Esophagus squamous epithelium (tissue), 5 donors: ENCODE measurements at places on chromosomes 6 and 20.

- DNase-seq, result no peak
Observed at GRCh38 chr6:136987526-136987925, 57.2 kb downstream of the IL20RA start.

- no peak for DNase-seq
Observed at GRCh38 chr6:49849213-49849907, 17.0 kb downstream of the CRISP1 start.

DNA sequence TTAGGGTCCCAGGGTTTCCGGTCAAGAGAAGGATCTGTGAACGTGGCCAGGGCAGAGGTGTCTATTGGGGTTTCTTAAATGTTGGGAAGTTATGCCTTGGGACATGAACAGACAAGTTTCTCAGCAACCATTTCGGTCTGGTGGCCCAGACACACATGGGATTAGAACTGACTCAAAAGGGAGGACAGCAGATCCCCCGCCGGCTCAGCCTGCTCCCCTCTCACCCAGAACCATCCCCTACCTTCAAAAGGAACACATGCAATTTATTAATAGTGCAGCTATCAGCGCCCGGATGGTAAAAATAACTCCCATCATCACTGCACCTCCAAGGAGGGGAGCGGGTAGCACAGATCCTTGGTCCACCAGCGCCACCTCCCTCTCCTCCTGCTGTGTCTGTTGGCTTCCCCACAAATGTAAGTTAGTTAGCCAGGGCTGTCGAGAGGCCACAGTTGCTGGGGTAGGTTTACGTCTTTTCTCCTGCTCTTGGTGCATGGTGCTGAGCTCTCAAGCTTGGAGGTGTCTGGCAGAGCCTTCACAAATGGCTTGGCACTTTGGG, 77.1 kb downstream of the TRAM2 start:
- no peak for DNase-seq

DNA sequence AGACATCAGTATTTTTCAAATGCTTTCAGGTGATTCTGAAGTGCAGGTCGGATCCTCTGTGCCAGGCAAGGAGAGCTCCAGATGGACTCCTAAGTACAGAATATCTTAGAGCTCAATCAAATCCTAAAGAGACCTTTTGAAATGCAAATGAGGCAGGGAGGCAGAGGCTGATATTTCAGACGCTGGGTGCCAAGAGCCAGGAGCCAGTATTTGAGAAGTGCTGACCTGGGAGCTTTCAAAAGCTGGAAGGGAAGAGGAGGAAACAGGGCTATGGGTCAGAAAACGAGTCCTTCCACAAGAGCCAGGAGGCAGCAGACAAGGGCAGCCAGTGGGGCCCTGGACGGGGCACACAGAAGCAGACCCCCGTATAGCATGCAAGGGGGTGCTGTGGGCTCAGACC, 46.1 kb upstream of the DSN1 start:
- no peak for DNase-seq

- no peak for DNase-seq
Observed at GRCh38 chr6:4568138-4568537, 208.1 kb upstream of the CDYL start.

- DNase-seq, result no peak
Observed at GRCh38 chr20:31956556-31957526, 5.0 kb upstream of the PDRG1 start.

DNA sequence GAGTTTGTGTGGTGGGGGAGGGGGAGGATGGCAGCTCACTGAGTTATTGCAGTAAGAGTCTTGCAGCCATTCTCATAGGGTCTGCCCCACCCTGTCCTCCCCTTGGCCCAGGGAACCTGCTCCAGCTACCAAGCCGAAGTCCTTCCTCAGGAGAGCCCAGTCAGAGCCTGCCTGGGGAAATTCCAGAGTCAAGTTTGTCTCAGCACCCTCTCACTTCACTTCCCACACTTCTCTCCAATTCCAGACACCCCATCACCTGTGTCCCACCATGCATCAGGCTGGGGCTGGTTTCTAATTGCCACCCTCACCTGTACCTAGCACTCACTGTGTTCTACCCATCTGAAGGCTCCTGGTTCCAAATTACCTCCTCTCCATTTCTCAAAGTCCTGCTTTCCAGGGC, 10.3 kb upstream of the SLC22A16 start:
- no peak for DNase-seq

GRCh38 chr6:45690846-45691245, 313.1 kb upstream of the SUPT3H start:
- DNase-seq, result no peak

- DNase-seq, result no peak
Observed at GRCh38 chr20:63931735-63932134, 24.5 kb downstream of the UCKL1 start.

DNA sequence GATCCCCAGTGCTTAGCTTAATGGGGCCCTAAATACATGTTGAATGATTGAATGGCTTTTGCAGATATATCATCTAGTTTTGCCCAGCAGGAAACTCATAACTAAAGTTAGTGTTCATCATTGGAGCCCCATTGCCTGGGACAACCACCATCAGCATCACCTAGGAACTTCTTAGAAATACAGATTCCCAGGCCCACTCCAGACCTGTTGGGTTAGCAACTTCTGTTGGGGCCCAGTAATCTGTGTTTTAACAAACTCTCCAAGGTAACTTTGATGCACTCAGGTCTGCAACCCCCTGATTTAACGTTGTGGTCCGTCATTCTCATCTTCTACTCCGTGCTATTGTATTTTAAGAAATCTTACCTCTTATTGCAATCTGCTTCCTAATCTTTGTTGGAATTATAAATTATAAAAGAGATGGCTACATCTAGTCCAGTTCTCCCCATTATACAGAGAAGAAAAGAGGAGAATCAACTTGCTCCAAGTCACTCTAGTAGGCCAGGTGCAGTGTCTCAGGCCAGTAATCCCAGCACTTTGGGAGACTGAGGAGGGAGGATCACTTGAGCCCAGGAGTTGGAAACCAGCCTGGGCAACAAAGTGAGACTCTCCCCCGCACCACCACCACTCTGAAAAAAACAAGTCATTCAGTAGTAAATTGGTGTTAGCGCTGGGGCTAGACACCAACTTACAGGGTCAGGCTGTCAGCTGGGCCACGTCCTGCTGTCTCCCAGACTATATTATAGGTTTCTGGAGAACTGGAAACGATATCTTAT, 13.7 kb downstream of the FOXP4 start:
- no peak for DNase-seq

GRCh38 chr20:56925831-56926170, 296.7 kb downstream of the TFAP2C start:
- no peak for DNase-seq

GRCh38 chr20:31678389-31679356, 41.0 kb downstream of the COX4I2 start:
- no peak for DNase-seq

- no peak for DNase-seq
Observed at GRCh38 chr6:70706491-70707123, 38.9 kb downstream of the SMAP1 start.

GRCh38 chr6:96499781-96500180, 21.8 kb upstream of the UFL1 start:
- no peak for DNase-seq

DNA sequence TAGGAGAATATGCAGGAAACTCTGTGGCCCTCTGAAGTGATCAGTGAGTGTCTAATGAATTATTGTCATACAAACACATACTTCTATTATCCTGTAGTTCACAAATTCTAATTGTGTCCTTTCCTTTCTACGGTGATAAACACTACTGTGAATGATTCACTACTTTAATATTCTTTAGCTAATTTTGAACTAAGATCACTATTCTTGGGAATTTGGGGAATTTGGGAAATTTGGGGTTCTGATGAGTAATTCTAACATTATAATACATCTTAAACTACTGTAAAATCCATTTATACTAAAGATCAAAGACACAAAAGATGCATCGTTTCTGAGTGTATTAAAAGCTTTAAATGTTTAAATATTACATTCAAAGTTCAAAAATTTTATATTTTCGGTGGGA, 1287.2 kb upstream of the CITED2 start:
- no peak for DNase-seq

DNA sequence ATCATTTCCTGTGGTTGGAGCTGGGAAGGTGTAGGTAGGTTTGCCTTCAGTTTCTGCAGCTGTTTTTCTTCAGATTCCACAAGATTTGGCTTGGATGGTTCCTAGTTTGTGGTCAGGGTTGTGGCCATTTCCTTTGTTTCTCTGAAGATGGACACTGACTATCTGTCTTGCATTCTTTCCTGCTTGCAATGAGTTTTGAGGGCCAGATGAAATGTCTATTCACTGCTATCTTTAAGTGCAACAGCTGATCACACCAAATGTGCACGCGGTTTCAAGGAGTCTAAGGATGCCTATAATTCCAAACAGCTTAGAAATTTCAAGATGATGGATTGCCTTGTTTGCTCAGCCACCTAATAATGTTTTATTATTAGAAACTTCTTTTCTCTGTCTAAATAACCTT, 28.4 kb downstream of the IL20RA start:
- no peak for DNase-seq

DNA sequence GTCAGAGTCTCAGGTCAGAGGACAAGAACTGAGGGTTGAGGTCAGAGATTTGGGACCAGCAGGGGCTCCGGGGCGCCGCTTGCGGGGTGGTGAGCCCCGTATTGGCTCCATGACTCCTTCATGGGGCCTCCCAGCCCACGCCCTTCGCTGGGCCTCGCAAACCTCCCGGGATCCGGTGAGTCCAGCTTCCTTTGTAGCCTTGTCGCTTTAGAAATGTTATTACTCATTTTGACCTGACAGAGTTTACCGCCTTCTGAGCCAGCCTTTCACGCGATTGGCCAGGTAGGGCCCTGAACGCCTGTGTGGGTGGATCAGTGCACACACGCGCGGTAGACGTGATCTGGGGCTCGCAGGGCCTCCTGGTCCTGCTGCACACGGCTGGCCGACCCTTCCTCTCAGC, 181.1 kb downstream of the ERMARD start:
- no peak for DNase-seq

DNA sequence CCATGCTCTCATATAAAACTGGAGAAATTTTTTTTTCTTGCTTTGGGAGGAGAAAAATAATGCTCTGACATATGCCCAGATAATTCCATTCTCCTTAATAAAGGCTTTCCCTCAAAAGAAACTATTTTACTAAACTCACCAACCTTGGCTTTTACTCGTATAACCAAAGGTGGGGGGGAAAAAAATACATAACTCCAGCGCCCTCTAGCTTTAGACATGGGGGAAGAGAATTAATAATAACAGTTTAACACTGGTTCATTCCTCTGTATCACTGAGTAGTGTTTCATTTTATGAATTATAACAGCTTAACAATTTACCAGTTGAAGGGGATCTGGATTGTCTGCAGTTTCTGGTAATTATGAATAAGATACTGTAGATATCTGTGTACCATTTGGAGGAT, 1226.1 kb downstream of the GRIK2 start:
- DNase-seq, result no peak

- no peak for DNase-seq
Observed at GRCh38 chr6:139996253-139996834, 621.9 kb upstream of the CITED2 start.

DNA sequence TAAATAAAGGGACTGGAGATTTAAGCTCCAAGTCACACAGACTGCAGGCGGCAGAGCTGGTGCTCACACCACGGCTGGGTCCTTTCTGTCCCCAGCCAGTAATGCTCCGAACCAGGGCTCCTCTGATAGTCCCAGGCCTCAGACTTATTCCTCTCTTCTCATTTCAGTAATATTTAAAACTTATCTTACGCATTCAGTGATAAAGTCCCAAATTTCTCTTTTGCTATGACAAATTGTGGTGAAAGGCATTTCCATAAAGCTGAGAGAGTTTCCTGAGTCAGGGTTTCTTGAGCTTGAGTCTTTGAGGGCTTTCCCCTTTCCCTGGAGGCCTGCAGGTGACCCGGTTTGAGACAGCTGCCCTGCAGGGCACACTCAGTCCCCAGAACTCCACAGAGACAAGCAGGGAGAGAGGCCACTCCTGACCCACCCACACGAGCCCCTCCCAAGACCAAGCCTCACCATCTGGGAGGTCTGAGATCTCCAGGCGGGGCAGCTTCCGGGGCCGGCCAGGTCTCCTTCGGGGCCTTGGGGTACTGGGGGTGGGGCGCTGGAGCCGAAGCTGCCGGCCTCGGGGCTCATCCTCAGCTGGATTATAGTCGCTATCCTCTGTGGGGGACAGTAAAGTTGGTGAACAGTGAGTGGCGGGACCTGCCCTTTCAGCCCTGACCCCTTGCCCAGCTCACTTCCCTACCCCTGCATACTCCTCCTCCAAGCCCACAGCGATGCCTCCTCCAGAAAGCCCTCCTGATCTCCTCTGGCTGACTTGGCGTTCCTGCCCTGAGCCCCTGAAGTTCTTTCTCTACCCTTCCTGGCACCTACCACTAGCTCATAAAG, 6.6 kb downstream of the ZNF335 start:
- DNase-seq, result no peak

GRCh38 chr6:123316733-123317323, 319.9 kb downstream of the TRDN start:
- no peak for DNase-seq

GRCh38 chr6:18391023-18391422, 3.9 kb downstream of the RNF144B start:
- DNase-seq, result no peak

DNA sequence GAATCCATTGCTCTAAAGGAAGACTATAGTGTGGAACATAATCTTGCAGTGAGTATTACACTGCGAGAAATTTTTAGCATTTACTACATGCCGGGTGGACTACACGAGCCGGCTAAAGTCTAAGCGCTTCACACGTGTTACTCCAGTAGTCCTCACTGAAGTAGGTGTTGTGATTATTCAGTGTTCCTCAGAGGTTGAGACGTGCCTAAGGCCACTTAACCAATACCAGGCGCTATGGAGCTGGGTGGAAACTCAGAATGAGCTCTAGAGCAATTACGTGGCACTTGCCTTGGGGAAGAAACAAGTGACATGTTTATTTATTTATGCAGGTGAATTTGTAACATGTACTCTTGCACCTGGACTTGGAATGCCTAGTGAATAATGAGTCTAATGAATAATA, 46.4 kb downstream of the SASH1 start:
- no peak for DNase-seq

- no peak for DNase-seq
Observed at GRCh38 chr20:24753130-24753529, 195.9 kb upstream of the CST7 start.

DNA sequence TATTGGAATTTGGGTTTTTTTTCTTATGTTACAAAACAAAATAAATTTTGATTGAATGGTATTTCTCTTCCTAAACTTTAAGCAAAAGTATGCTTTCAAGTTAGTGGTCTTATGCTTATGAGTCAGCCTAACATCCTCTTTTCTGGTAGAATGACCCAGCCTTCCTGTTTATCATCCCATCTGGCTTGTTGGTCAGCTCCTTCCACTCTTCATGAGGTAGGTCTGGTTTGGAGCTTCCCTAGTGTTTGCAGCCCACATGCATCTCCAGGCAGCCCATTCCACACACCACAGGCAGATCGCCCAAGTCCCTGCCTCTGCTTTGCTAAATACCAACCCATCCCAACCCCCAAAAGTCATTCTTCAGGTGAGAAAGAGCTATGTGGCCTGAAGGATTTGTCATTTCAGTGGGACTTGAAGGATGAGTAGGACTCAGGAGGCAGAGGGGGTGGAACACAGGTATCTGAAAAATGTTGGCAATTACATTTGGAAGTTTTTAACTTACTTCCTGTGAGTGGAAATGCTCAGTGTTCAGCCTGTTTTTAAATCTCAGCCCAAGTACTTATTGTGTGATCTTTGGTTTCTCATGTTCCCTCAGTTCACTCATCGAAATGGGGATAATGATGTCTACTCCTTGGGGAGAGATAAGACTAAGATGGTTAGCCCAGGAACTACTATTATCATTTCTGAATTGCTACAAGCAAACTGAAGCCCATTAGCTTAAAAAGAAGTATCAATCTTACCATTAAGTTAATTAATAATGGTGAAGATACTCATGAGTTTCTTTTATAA, 294.0 kb downstream of the ADGB start:
- no peak for DNase-seq
